ENCODE measurements at places on chromosomes 3 and 15.

GRCh38 chr3:98784666-98785600 lies 21.8 kb downstream of the ST3GAL6 start:
- DNase-seq, result no peak

DNA sequence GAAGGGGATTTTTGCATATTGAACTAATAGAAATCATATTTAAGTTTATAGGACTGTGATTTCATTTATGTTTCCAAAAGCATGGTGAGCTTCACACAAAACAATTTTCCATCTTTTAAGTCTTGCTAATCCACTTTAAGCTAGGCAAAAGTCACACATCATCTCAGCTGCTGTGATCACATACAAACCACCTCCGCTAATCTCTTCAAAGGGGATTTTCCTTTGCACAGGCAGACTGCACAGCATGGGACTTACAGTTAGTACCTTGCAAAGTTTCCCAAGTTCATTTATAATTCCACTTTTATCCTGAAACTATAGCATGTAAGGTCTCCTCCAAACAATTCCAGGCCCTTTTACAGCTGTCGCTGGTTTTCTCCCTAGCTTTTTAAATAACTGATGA lies 225.1 kb upstream of the CNTN3 start:
- DNase-seq, result no peak

DNA sequence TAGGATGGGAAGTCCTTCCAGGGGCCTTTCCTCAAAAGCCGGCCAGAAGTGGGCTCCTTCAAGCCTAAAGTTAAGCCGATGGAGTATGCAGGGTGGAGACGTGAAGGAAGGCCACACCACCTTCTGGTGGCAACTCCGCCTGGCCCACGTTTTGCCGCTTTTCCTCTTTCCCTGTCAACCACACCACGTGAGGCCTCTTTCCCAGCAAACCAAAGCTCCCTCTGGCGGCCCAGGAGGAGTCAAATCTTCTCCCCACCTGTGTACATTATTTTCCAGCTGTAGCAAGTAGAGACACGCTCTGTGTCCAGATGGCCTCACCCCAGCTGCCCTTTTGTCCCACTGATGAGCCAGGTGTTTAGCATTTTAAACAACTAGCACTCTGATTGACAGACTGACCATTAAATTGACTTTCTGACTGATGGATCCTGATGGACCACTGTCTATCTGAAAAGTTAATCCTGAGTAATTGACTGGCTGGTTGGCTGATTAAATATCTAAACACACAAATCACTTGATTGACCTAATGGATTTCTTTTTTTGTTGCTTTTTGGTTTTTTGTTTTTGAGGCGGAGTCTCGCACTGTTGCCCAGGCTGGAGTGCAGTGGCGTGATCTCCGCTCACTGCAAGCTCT lies 59.6 kb upstream of the ZBTB38 start:
- DNase-seq, result no peak

- DNase-seq, result no peak
Observed at GRCh38 chr3:65833761-65834505, 204.8 kb downstream of the MAGI1 start.

DNA sequence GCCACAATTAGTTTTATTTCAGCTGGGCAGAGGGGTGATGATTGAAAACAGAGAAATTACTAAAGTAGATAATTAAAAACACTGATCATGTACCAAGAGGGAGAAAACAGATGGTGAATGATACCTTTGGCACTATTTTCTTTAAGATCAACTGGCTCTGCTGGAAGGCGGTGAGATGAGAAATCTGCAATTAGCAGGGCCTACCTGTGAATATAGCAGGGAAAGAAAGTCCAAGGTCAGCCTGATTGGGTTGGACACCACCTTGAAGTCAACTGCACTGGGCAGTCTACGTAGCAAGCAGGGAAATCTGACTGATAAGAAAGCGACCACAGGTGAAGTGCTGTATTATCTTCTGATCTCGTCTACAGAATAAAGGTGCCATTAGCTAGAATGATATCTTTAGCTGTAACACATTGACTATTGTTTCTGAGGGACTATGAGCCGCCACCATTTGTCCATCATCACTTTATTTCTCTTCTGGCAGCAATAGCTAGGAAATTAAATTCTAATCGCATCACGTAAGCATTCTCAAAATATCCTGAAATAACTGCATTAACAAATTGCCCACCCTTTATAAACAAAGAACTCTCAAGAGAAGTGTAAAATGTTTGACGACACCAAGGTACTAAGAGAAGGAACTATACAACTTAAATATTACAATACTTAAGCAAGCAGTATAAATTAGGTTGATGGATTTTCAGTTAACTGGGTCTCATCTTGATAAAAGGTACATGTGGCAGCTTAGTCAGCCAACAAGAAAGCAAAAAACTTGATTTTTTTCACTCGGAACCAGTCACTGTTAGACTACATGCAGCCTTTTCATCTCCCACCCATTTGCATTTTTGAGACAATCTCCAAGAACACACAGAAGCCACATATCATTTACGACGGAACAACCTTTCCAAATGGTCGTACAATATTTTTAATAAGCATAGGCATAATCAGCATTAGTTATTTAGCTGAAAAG lies 1.3 kb downstream of the NEDD4 start:
- no peak for DNase-seq

DNA sequence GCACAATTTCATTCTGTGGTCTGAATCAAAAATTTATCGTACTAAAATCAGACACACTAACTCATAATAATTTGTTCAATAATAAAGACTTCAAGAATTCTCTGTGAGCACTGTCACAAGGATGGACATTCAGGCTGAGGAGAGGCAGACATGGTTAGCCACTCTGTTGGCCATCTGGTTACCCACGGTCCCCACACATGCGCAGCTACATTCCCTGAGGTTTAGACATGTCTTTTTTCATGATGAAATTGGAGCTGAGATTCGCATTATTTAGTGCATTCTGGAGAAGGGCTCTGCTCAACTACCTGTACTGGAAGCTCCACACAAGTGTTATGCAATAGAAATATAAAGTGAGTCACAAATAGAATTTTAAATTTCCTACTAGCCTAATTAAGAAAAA lies 156.9 kb downstream of the SUCNR1 start:
- DNase-seq, result no peak

DNA sequence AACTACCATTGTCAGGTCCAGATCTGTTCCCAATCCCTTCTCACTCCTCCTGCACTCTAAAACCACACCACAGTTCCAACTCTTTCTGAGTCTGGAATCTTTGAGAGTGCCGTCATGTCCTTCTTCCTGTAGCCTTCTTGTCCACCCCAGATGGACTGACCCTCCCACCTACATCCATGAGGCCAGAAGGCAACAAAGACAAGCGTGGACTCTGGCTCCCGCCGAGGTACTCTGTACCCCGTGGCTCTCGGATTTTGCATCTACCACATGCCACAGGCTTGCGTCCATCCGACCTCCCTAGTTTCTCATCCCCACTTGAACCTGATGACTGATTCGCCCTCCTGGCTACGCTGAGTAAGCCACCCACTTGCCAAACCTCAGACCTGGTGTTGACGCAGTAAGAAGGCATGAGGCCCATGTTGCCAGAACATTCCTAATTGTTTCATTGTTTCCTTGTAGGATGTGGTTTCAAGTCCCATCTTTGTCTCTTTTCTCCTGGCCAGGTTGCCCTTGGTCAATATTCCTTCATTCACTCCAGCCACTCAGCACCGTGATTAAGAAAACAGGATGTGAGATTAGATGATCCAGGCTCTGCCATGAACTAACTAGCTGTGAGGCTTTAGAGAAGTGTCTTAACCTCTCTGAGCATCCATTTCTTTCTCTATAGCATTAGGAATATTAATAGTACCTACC lies 1.1 kb upstream of the ZBTB38 start:
- DNase-seq, result no peak

DNA sequence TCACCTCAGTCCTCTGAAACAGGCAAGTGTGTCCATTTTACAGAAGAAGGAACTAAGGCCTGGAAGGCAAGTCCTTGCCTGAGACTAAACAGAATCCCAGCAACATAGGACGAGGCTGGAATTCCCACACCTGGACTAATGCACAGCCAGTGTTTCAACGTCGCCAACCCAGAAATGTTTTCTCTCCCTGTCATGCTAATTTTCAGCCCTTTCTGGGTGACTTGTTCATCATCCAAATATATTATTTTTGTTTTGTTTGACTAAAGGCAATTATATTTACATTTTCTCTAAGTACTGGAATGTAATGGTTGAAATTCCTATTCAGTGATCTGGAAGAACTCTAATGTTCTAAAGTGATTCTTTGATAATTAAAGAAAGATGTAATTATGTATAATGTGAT lies 51.8 kb downstream of the BTD start:
- no peak for DNase-seq

- DNase-seq, result no peak
Observed at GRCh38 chr3:56904552-56905215, 102.9 kb upstream of the ARHGEF3 start.

DNA sequence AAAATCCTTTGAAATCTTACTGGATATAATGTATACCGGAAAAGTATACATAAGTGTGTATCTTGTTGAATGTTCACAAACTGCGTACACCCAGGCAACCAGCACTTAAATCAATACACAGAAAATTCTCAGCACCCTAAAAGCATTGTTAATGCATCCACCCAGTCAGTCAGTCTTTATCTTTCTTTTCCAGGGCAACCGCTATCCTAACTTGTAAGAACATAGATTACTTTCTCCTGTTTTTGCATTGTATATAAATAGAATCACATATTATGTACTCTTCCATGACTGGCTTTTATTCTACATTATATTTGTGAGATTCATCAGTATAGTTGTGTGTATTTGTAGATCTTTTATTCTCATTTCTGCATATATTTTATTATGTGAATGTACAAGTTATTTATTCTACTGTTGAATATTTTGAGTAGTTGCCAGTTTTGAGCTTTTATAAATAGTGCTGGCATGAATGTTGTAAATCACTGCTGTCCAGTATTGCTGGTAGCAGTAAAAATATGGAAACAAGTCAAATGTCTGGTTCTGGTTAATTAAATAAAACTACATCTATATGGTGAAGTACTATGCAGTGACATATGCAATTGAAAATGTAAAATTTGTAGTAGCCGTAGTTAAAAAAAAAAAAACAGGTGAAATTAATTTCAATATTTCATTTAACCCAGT lies 62.1 kb downstream of the PDCD6IP start:
- DNase-seq, result no peak

DNA sequence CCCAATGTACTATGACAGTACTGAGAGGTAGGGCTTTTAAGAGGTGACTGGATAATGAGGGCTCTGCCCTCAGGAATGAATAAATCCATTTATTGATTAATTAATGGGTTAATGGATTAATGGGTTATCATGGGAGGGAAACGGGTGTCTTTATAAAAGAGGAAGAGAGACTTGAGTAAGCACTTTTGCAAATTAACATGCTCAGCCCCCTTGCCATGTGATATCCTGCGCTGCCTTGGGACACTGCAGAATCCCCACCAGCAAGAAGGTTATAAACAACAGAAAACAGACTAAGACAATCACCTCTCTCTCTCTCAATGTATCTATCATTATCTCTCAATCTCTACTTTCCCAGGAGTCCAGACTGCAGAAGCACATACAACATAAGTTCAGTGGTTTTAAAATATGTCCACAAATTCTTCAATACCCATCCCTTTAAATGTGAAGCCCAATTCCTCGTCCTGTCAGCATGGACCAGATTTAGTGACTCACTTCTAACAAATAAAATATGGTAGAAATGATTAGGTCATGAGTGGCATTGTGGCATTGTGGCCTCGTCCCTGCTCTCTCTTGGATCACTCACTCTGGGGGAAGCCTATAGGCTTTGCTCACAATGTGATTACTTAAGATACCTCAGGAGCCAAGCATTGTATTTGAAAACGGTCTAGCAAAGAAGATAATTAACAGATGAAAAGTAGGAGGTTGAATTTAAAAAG lies 40.0 kb upstream of the IL12A start:
- DNase-seq, result no peak

GRCh38 chr15:31306426-31307269 lies 20.0 kb upstream of the KLF13 start:
- peak; percentile 4 for DNase-seq

DNA sequence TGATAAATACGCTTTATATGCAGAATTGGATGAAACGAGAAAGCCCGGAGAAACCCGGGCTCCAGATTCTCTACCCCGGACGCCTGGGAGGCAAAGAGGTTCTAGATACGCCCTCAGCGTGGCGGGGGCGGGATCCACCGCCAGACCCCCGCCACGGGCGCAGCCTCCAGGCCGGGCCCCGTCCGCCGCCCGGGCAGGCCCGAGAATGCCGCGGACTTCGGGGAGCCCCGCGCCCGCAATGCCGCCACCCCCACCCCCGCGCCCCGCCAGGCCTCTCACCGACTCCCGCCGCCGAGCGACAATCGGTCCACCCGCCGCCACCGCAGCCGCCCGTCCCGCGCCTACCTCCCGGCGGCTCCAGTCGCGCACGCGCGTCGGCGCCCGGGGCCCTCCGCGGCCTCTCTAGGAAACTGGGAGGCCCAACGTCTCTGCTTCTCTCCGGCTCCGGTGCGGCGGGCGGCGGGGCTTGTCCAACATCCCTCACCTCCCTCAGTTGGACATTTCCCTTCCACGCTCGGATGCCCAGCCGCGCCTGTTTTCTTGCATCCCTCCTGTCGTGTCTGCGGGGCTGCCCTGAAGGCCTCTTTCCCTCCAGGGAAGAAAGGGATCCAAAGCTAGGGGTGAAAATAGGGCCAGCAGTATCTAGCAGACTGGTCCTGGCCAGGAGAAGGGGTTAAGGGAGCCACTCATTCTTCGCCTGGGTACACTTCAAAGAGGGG lies at the start of gene ZNF445:
TSS of gene ZNF445 (minus strand) at position 359 of the 719 bp plus-strand sequence. CDS start 22,121 bp downstream, outside the sequence.
- peak; percentile 76 for DNase-seq

- no peak for DNase-seq
Observed at GRCh38 chr3:24522146-24522579, 27.5 kb upstream of the THRB start.

GRCh38 chr3:121979734-121980449 lies 42.2 kb downstream of the ILDR1 start:
- DNase-seq, result no peak

DNA sequence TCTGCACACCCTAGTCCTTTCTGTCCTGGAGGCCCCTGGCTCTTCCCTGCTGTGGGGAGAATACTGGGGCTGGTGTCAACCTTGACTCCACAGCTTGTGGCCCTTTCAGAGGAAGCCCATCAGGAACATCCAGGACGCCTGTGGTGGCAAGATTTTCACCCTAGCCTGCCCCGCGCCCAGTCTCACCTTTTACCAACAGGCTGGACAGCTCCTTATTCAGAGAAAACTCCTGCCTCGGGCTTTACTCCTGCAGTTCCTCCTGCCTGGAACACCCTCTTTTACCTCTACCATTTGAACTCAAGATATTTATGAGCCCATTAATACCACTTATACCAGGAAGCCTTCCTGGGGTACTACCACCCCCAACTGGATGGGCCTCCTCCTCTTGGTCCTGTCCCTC lies 2.7 kb upstream of the CACNA2D2 start:
- DNase-seq, result no peak

GRCh38 chr3:194140520-194141414 lies 4.8 kb downstream of the HES1 start:
- DNase-seq, result peak; percentile 15

DNA sequence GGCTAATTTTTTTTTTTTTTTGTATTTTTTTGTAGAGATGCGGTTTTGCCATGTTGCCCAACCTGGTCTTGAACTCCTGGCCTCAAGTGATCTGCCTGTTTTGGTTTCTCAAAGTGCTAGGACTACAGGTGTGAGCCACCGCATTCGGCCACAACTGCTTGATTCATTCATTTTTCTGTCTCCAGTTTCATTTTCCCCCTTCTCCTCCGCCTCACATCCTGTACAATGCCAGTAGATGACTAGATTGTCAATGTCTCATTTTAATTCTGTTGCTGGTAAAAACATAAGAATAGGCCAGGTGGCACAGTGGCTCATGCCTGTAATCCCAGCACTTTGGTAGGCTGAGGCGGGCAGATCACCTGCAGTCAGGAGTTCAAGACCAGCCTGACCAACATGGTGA lies 12.0 kb upstream of the ZNF592 start:
- DNase-seq, result peak; percentile 75

Measured in activated T-helper 2 cell treated with anti-CD3 and anti-CD28 coated beads, Interferon-gamma antibody, Interleukin-2, Interleukin-4, amounts not matched to agents 10 μg/mL and 5 μg/mL and 100 μg/mL, durations not matched to agents 14 hours and 24 hours and 36 hours (primary cell).